Femur (tissue), 1 donor: ENCODE measurements at places on chromosomes 12 and 14.

DNA sequence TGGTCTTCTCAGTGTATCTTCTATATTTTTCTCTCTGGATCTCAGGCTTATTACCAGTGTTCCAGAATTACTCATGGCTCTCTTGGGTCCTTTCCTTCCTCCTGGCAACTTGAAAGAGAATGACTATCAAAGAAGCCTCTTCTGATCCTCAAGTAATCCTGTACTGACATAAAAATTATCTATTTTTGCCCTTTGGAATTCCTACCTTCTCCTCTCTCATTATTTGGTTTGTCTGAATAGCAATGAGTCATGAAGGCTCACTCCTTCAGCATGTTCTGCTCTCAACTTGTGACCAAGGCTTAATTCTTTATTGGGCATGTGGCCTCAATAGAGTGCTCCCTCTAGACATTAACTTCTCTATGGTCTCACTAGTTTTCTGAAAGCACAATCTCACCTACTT, 553.6 kb upstream of the ATP2B1 start:
- no peak for DNase-seq

- peak; percentile 81 for DNase-seq
These were observed 22.9 kb upstream of the LTBP2 start for GRCh38 chr14:74634964-74635363.

DNA sequence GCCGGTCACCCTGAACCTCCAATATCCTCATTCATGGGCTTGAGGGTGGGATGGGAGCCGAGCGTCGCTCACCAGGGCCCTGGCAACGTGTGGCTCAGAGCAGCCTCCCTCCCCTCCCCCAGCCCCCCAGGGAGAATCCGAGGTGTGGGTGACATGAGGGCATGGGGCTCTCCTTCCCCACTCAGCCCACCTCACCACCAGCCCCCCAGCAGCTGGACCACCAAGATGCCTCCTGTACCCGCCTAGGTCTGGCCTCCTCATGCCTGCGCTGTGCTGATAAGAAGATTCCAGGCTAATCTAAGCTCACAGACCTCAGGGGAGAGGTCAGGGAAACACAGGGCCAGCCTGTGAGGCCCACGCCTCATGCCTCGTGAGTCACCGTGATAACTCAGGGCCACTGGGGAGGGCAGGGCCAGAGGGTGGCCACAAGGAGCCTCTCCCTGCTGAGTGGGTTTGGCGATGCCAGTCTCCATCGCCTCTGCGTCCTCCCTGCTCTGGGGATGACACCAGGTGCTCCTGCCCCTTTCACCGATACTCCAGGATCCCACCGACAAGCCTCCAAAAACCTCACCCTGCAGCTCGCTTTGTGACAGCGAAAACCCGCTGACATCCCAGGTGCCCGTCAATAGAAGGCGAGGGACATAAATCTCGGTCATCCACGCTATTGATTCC, 56.9 kb downstream of the TESC start:
- no peak for DNase-seq

GRCh38 chr14:102939820-102940561, 17.5 kb downstream of the AMN start:
- no peak for DNase-seq

DNA sequence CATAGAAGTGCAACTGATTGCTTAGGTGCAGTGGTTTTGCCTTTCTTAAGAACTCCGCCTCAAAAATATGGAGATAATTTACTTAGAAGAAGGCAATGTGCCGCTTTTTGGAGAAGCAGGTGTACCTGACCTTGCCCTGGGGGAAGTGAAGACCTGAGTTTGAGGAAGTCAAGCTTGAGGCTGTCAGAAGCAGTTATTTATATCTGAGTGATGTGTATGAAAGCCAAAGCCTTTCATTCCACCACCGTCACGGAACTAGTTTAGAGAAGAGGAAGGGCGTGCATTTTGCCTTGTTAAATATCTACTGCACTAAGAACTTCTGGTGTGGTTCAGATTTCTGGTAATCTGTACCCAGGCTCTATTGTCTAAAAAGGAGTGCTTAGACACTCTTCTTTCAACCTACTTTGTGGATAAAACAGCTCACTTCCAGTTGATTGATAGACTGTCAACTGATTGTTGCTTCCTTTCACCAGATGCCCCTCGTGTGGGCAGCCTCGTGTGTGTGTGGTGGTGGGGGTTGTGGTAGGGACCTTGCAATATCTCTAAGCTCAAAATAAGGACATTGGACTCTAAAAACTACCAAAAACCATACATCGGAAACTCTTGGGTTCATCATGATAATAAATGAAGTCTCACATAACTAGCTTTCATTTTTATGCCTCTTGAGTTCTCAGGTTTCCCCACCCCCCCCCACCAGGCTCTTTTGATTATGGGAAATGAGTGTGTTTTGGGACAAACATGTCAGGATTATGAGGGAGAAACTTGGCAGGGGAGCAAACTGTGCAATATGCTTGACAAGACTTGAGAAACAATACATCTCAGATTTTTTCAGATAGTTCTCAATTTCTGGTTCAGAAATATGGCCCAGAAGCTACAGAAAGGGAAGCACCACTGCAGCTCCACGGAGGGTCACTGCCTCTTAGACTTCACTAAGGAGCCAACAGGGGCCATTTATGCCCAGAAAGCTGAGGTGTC, 78.6 kb downstream of the ARF6 start:
- DNase-seq = no peak

DNA sequence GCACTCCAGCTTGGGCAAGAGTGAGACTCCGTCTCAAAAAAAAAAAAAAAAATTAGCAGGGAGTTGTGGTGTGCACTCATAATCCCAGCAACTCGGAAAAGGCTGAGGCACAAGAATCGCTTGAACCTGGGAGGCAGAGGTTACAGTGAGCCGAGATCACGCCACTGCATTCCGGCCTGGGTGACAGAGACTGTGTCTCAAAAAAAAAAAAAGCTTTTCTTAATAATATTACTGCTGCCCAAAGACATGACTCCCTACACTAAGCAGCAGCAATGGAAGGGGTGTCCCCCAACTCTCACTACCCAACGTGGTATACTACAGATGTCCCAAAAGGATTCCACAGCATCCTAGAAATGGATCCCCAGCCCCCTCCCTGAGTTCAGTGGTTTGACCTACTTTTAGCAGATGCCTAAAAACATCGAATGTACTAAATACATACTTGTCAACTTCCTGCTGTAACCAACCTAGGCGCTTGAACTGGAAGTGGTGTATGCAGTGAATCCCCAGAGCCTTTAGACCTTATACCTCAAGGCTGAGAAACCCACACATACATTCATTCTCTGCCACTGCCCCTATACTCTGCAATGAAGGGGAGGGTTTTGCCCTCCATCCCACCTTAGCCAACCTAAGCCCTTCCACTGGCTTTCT, 8.5 kb upstream of the FKBP11 start:
- no peak for DNase-seq

GRCh38 chr12:43117226-43117930, 434.6 kb downstream of the ADAMTS20 start:
- no peak for DNase-seq
